ENCODE measurements at places on chromosomes 12 and 14. TPM values are rescaled to one million over a fixed set of nuclear protein-coding genes. Genes with fewer than 3 reads are reported as not detected.

Gene ZNF891
- total RNA-seq: 1.0 TPM

Gene LMNTD1
- not detected for total RNA-seq

Gene GZMB
- not detected for total RNA-seq

- DNase-seq: no peak
These were observed 237.2 kb upstream of the FKBP4 start for GRCh38 chr12:2557597-2557996.

DNA sequence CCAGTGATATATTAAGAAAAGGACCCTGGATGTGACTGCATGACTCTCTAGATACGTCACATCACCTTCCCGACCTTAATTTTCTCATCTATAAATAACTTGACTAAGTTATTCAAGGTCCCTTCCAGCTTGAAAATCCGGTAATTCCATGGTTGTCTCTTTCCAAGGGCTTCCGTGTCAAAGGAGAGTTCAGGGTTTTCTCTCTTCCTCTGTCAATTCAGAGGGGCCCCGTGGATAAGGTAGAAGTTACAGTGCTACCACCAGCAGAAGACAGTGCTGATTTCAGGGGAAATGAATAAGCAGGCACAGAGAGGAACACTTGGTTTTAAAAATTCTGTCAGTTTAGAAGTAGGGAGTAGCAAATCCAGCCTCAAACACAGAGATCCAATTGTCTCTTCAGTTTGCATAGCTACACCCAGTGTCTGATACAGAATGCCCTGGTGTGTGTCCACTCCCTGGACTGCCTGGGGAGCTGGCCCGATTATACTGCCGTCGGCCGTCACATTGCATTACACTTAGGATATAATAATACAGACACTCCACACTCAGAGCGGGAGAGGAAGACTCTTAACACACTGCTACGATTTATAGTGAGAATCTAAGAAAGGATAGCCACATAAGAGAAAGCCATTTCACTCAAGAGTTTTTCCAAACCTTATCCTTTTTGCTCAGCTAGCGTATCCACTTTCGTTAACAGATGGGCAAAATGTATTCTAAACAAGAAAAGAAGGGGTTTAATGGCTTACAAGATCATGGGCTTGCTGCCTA is 54.7 kb upstream of the GTF2A1 start:
- no peak for DNase-seq

- no peak for DNase-seq
These were observed 17.7 kb downstream of the STXBP6 start for GRCh38 chr14:25032092-25032784.

DNA sequence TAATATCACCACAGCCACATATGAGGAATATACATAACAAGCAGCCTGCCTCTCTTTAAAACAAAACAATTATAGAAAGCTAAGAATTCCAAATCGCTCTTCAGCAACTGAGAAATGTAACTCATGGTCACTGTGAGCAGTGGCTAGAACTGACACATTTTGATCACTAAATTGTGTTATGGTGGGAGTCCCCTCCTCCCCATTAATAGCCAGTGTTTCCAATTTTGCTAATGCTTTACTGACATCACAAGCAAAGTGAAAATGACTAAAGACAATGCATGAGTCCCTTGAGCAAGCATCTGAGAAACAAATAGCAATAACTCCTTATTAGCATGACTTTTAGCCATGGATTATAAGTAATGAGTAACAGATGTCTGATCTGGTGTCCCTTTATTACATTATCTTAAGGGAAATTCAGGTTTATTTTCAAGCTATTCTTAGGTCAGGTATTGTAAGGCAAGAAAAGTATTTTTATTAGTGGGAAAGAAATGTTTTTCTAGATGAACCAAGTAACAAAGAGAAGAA is 148.3 kb downstream of the KCNH5 start:
- DNase-seq: no peak

- DNase-seq: no peak
These were observed 729 bp upstream of the GAPDH start for GRCh38 chr12:6533653-6533922.
